ENCODE measurements at places on chromosomes 2 and 18.

DNA sequence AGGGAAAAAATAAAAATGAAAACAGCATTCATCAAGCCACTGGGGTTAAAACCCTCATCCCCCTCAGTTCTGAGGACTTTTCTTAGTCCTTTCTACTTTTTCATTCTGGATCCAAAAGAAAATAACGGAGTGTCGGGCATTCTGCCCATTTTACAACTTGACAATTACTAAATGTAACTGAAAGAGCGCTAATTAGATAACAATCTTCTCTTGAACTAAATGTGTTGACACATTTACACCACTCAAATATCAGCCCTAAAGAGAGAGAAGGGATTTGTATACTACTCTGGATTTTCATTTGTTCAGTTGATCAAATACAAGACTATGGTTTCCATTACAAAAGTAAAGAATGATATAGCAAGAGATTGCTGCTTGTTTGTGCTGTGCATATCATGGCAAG lies 27.5 kb downstream of the ABCA12 start:
- no peak for DNase-seq

GRCh38 chr2:204681412-204681811 lies 136.1 kb downstream of the PARD3B start:
- DNase-seq = no peak

GRCh38 chr2:25090801-25091200 lies 48.9 kb downstream of the EFR3B start:
- no peak for DNase-seq

DNA sequence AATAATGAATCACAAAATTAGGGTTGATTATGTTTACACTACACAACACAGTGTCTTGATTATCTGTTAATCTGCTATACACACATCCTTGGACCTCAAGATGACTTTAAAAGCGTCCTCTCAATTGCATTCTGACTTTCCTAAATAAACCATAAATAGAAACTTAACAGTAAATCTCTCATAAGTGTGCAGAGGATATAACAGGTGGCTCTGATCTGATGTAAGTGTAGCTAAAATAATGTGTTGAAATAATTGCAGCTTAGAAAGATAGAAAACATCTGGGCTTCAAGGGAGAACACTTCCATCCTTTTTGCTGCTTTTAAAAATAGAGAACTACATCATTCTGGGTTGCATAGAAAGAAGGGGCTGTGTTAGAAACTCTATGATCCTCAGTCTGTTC lies 78.4 kb upstream of the EFEMP1 start:
- no peak for DNase-seq

GRCh38 chr2:41896186-41896846 lies 151.5 kb upstream of the PKDCC start:
- DNase-seq = no peak

- no peak for DNase-seq
Measured at GRCh38 chr18:10319026-10319425, 135.4 kb upstream of the APCDD1 start.
